ENCODE measurements at places on chromosomes 3 and 15.

GRCh38 chr15:25900901-25901300, 37.8 kb upstream of the ATP10A start:
- DNase-seq: no peak

DNA sequence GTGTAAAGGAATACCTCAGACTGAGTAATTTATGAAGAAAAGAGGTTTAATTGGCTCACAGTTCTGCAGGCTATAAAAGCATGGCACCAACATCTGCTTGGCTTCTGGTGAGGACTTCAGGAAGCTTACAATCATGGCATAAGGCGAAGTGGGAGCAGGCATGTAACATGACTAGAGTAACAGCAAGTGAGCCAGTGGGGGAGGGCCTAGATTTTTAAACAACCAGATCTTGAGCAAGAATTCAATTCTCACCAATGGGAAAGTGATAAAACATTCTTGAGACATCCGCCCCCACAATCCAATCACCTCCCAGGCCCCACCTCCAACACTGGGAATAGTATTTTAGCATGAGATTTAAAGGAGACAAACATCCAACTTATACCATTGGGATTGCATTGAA, 44.2 kb upstream of the BCL2A1 start:
- no peak for DNase-seq

- DNase-seq: no peak
Measured at GRCh38 chr3:171789759-171790505, 20.4 kb downstream of the PLD1 start.

- no peak for DNase-seq
Measured at GRCh38 chr3:116569611-116570010, 124.3 kb upstream of the LSAMP start.

GRCh38 chr3:194139814-194140391, 4.0 kb downstream of the HES1 start:
- no peak for DNase-seq
